Stimulated activated CD4-positive, alpha-beta T cell treated with anti-CD3 and anti-CD28 coated beads, Interleukin-2, amount 100 ng/mL, for 24 hours (primary cell): ENCODE measurements at places on chromosomes 16 and 17.

DNA sequence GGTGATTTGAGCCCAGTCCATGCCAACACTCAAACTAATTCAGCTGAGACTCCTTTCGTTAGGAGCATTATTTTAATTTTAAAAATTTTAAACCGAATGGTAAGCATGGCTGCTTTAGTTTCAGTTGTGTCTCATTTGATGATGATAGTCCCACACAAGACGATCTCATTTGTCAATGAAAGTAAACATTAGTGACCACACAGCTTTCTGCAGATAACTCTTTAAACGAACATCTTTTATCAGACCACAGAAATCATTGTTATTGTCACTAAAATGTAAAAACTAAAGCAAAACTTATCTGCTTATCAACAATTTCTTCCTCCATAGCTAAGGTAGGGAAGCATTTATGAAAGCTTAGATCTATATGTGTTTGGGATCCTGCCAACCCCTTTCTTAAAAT lies 382.2 kb downstream of the ZFHX3 start:
- DNase-seq = no peak

DNA sequence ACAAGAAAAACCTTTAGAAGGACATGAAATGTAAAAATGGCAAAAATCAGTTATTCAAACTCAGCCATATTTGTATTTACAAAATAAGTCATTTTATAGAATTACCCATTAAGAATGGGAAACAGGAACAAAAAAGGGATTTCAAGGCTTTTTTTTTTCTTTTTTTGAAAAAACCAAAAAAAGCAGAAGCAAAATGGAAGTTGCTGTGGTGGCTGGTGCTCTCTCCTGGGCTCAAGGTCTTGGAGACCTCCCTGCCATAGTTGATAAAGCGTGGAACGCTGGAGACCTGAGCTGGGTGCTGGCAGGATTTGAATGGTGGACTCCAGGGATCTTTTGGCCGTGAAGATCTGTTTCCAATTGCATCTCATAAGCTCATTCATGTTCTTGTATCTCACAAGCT lies 3.1 kb downstream of the PLCG2 start:
- DNase-seq = no peak

DNA sequence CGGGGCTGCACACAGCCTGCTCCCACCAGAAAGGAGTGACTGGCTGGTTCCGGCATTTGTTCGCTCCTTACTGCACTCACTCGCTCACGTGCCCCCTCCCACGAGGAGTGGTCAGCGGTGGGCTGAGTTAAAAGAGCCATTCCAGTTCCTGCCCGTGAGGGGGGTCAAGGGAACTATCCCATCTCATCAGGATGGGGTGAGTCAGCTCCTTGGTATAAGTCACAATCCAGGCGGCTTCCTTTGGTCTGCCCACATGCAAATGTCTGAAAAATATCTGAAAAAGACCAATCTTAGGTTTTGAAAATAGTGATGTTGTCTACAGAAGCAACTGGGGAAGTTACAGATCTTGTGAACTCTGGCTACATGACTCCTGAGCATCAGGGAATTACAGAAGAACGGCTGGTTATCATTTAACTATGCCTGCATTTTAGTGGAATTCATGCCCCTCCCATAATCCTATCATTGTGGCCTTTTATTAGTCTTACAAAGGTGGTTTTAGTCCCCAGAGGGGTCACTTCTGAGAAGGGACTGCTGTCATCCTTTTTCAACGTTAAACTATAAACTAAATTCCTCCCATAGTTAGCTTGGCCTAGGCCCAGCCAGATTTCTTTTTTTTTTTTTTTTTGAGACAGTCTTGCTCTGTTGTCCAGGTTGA lies 9.8 kb upstream of the TNFSF12 start:
- DNase-seq = no peak

GRCh38 chr17:44628243-44629188 lies 27.8 kb upstream of the MEIOC start:
- no peak for DNase-seq
